ENCODE measurements at places on chromosomes 13 and 19.

DNA sequence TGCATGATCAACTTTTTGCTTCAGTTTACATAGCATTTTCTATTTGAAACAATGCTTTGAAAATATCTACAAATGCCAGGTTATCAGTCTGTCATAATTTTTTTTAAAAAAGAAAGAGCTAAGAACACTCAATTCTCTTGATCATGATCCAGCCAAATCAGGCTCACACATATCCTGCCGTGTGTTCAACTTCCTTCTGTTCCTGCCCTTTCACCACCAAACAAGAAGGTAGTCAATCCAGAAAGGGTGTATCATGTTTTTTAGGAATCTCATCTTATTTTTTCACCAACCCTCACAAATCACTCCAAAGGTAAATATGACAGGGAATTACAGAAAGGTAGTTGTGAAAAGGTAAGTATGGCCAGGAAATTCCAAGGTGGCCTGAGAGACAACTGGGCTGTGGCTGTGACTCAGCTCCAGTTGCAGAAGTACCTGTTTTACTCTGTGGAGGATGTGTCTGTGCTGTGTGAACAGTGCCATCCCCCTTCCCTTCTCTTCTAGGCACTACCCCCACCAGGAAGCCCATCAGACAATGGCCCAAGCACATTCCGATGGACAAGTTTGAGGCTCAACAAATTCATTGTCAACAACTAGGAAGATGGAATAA is 138.8 kb upstream of the GJB6 start:
- no peak for DNase-seq

- DNase-seq: no peak
Measured at GRCh38 chr19:47086280-47086679, 27.3 kb downstream of the ZC3H4 start.

GRCh38 chr19:51292971-51293370 is 18.5 kb upstream of the IGLON5 start:
- DNase-seq: no peak

DNA sequence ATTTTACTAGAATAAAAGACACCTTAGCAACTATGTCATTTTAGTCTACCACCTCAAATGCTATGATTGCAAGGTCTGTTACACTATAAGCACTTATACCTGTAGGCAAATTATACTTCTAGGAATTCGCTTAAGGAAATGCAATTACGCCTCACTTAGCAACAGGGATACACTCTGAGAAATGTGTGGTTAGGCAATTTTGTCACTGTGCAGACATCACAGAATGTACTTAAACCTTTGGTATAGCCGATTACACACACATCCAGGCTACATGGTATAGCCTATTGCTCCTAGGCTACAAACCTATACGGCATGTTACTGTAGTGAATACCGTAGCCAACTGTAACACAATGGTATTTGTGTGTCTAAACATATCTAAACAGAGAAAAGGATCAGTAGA is 30.0 kb upstream of the ZNF573 start:
- DNase-seq: no peak

DNA sequence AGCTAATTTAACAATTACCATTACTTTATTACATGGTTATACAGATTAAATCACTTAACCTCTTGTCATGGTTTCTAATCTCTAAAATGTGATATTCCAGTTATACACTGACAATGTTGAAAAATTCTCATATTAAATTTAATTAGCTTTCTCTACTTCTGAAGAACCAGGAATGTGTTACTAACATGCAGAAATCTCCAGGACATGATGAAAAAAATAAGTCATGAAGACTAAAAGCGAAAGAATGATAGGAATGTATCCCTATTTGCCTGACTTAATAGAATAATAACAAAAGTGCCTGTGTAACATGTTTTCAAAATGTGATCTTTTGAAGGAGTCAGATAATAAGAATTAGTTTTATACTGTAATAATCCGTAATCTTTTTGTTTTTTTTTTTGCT is 2823.7 kb upstream of the PCDH20 start:
- DNase-seq: peak; percentile 3

DNA sequence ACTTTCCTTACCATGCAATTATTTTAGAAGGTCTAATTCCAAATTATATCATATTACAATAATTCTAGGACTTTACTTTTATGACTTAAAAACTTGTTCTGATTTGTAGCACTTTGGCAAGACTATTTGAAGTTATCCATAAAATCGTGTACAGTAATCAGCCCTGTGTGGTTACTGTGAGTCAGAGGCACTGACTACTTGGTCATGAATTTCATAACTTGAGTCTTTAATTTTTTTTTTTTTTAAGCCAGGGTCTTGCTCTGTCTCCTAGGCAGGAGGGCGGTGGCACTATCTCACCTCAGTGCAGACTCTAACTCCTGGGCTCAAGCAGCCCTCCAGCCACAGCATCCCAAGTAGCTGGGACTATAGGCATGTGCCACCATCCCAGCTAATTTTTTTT is 1319.2 kb upstream of the SLC10A2 start:
- no peak for DNase-seq

DNA sequence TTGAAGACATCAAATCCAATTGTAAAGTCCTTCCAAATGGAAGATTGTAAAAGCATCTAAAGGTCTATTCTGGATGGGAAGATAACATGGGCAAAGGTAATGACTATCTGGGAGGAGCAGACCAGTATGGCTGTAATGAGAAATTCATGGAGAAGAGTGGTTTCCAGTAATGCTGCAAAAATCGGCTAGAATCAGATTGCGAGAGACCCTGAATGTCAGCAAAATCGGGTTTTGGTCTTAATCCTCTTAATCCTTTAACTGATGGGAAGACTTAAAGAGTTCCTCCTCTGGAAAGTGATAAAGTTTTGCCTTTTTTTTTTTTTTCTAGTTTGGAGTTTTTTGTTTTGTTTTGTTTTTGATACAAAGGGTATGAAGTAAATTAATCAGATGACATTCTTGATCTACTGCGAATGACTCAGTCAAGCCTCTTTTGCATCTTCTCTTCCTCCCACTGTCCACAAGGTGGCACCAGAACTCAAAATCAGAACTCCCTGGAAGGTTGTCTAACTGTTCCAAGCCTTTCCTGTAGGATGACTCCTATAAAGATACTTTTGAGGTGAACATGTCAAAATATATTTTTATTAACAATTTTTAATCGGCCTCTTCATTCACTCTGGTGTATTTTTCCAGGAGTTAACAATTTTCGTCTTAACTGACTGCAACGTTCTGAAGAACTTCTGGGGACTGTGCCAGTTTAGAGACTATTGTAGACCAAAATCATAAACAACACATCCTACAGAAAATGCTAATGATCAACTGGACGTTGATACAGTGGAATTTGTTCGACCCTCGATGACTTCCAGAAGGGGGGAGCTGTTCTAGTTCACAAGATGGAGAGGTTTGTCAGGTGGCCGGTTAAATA is 213.3 kb upstream of the MIR17HG start:
- DNase-seq: peak; percentile 53

- no peak for DNase-seq
Measured at GRCh38 chr19:11247391-11247790, 8.0 kb downstream of the ANGPTL8 start.

GRCh38 chr19:36209372-36209771 is 5.1 kb downstream of the ZNF565 start:
- DNase-seq: no peak

DNA sequence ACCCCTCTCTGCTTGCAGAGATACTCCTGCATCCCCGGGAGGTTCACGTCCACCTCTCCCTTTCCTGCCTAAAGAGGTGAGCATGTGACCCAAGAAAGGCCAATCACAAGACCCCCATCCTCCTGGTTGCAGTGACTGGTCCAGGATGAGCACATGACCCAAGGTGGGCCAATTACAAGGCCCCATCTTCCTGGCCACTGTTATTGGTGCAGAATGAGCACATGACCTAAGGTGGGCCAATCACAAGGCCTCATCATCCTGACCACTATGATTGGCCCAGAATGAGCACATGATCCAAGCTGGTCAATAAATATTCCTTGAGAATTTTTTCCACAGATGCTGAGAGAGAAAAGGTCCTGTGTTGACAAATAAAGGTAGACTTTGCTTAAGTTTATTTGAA is 350.7 kb downstream of the EFNB2 start:
- DNase-seq: no peak

GRCh38 chr13:43720780-43721397 is 65.9 kb downstream of the ENOX1 start:
- no peak for DNase-seq

GRCh38 chr19:5059213-5059574 is 90.3 kb downstream of the KDM4B start:
- no peak for DNase-seq

DNA sequence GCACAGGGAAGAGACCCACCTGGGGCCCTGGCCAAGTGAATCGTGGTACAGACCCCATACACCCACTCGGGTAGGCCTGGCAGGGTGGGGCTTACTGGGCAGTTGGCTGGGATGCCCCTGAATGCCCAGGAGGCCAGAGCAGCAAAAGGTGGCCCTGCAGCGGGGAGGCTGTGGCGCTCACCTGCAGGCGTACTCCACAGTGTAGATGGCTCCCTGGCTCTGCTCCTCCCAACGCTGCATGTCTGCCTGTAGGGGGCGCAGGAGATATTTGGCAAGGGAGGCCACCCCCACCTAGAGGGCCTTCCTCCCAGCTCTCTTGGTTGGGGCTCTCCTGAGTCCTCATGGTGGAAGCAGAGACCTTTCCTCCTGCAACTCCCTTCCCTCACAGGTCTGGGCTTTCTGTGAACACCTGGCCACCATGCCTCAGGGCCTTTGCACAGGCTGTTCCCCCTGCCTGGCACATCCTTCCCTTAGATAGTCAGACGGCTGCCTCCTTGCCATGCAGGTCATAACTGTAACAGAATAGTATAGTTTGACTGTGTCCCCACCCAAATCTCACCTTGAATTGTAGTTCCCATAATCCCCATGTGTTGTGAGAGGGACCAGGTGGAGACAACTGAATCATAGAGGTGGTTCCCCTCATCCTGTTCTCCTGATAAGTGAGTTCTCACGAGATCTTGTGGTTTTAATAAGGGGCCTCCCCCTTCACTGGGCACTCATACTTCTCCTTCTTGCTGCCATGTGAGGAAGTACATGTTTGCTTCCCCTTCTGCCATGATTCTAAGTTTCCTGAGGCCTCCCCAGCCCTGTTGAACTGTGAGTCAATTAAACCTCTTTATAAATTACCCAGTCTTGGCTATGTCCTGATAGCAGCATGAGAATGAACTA is 5.9 kb downstream of the BORCS8 start:
- DNase-seq: no peak

GRCh38 chr19:38162632-38163031 is 61.4 kb downstream of the DPF1 start:
- DNase-seq: no peak

- no peak for DNase-seq
Measured at GRCh38 chr19:29139227-29139626, 73.7 kb downstream of the UQCRFS1 start.

GRCh38 chr19:17967257-17968051 is 547 bp downstream of the KCNN1 start:
- no peak for DNase-seq

- DNase-seq: no peak
Measured at GRCh38 chr13:24493356-24493755, 19.2 kb downstream of the PARP4 start.

- DNase-seq: no peak
Measured at GRCh38 chr19:38022791-38023670, 116.0 kb downstream of the SIPA1L3 start.

- no peak for DNase-seq
Measured at GRCh38 chr19:46783670-46784069, 4.7 kb downstream of the SLC1A5 start.

DNA sequence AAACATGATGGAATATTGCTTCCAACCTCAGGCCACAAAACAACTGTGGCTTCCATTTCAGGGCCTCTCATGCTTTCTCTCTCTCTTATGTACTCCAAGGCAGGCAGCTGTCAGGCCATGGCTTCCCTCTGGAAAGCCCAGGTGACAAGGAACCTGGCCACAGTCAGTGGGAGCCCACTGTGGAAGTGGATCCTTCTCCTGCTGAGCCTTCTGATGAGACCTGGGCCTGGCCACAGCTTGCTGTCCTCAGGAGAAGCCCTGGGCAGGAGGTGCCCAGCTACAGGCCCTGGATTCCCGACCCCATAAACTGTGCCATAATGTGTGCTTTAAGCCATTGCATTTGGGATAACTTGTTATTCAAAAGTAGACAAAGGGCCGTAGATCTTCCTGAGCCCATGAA is 71.2 kb downstream of the SPACA7 start:
- DNase-seq: no peak

GRCh38 chr19:2691951-2692350 is 10.5 kb downstream of the GNG7 start:
- no peak for DNase-seq

DNA sequence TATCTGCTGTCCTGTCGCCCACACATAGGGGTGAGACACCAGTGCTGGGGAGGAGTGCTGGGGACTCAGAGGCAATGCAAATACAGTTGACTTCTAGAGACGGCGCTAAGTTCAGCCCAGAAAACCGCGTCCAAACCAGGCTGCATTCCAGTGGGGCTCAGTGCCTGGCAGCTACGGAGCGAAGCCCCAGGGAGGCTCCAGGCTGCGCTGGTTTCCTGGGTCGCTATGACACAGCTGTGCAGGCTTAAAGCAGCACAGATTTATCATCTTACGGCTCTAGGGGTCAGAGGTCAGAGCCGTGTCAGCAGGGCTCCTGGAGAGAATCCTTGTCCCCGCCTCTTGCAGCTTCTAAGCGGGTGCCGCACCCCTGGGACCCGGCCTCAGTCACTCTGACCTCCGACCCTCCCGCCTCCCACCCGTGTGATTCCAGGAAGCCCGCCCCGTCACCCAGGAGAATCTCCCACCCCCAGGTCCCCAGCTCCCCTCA is 61.6 kb downstream of the ANKRD10 start:
- DNase-seq: no peak

DNA sequence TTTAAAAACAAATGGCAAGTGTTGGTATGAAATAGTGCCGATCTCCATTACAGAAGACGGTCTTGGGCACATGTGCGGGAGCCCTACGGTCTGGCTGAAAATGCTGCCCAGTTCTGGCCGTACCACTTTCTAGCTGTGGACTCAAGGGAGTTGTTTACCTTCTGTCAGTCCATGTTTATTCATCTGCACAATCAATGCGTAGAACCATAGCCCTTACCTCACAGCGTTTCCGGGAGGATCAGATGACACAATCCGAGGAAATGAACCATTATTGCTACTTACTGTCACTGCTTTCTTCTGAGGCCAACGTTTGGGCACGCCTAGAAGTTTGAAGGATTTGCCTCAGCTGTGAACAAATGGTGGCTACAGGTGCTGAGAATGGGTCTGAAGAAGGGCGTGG is 31.2 kb downstream of the GADD45B start:
- DNase-seq: peak; percentile 13

All from SW 1271 (cell line).